Suppressor macrophage (primary cell): ENCODE measurements at places on chromosomes 7 and 10.

- peak; percentile 9 for DNase-seq
Observed at GRCh38 chr10:4708123-4708759, 117.8 kb upstream of the AKR1E2 start.

- peak; percentile 25 for DNase-seq
Observed at GRCh38 chr7:2037808-2038522, 194.8 kb downstream of the MAD1L1 start.

- DNase-seq: no peak
Observed at GRCh38 chr10:85925201-85925750, 441.3 kb downstream of the GRID1 start.

DNA sequence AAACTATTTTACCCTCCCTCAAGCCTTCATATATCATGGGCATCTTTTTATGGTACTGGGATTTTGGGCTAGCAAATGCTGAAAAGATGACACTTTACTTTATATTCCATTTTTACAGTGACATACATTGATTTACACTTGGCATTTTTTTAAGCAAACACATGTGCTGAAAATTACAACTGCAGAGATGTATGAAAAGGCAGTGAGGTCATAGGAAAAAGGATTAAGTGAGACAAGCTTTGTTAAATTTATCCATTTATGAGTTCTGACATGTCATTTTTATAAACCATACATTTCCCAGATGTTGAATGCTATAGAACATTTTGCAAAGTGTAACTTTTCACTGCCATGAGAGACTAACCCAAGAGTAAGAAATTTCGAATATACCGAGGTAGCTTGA is 68.8 kb upstream of the RSU1 start:
- no peak for DNase-seq

DNA sequence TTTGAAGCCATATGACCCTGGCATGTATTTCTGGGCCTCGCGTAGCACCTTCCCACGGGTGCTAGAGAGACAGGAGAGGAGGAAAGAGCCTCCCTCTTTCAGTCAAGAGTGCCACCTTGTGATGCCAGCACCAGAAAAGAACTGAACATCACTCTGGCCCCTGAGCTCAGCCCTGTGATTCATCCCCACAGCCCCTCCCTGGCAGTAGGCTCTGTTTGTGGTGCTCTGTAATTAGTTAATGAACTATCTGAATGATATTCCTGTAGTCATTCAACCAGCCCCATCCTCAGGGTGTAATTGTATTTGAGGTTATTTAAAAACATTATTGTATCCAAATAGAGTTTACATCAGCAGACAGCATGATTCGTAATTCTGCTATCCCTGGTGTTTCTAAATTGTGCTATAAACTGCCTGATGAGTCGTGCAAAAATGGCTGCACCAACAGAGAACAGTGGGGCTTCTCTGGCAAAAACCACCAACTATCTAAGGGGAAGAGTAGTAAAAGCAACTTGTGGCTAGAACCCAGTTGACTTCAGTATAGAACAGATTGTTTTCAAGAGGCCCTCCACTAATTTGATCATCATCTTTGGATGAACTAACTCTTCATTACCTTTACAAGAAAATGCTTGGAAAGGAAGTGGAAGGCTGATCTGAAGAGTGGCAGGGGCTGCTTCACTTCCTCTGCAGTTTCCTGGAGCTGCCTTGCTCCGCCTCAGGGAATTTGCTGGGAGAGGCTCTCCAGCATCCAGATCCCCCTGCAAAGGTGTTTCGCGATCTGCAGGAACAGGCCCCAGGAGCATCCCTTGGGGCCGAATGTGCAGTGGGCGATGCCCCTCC is 23.7 kb upstream of the TIAL1 start:
- DNase-seq: no peak

DNA sequence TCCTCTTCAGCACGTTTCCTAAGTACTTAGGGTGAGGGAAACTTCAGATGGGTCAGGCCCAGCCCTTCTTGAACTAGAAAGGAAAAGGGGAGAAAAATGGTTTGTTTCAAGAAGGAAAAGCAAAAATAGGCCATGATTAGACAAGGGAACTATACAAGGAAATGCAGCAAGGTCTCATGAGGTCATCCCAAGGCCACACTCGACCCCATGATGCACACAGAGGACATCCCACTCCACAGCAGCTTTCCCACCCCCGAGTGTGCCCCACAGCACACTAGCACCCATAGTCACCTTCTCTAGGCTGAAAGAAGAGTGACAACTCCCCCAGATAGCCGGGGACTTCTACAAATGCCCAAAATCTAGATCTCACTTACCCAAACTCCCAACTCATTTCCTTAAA is 173.4 kb downstream of the FAM107B start:
- DNase-seq: peak; percentile 48

DNA sequence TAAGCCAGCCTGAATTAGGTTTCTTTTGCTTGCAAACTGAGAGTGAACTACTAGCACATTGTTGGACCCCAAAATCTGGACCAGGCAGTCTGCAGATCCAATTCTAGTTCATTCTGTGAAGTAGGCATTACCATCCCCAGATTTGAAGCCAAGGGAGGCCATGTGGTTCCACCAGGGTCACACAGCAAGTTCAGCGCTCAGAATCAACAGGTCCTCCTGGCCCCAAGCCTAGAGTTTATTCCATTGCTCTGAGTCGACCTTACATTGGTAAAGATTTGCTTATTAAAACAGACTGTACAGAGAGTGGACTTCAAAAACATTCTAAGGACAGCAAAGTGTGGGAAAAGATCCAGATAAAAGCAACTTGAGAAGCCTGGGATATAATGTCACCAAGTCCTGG is 50.9 kb downstream of the AFAP1L2 start:
- DNase-seq: no peak

- DNase-seq: no peak
Observed at GRCh38 chr7:97871659-97872024, 566 bp downstream of the ASNS start.

DNA sequence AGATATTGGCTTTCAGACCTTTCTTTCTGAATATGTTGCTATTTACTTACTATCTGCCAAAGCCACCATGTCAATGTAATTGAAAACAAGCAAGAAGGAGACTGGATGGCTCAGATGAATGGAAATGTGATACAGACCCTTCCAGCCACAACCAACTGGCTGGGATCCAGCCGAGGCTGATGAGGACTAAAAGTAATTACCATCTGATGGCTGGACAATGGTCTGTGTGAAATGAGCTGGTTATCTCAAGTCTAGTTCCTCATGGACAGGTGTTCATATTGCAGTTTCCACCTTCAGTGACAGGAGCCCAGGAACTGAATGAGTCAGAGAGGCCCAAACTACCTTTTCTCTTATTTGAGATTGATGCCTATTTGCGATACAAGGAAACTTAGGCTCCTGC is 267.5 kb downstream of the GATA3 start:
- DNase-seq: no peak

DNA sequence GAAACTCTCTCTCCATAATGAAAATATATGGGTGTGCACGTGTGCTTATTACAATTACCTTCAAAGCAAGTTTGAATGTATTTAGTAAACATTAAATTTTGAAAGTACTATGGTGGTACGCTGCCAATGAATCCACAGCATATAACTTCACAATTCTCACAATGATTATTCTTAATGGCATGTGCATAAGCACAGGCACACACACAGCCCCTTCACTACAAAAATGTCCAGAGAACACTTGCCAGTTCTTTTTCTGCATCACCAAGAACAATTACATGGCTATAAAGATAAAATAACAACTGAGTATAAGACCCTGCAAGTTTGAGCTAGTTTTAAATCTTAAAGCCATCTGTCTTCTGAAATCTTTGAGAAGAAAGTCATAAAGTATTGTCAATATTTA is 22.2 kb downstream of the SGCE start:
- DNase-seq: no peak

GRCh38 chr7:108347616-108348015 is 108.6 kb downstream of the NRCAM start:
- DNase-seq: peak; percentile 8

GRCh38 chr7:12322284-12322902 is 81.3 kb downstream of the VWDE start:
- peak; percentile 37 for DNase-seq

- no peak for DNase-seq
Observed at GRCh38 chr10:209357-209756, 74.1 kb downstream of the ZMYND11 start.

DNA sequence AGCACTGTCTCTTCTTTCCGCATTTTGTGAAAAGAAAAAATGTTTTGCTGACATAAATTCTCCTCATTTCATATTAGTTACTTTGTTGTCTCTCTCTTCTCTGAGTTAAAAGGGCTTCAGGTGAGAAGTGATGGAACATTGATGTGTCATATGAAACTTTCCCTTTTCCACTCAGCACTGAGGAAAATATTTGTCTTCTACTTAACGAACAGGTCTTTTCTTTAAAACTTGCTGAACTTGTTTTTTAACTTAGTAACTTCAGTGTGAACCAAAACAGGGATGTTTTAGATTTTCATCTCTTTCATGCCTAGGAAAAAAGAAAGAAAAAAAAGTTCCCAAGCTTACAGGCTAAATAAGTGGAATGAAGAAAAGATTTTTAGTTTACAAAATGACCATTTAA is 19.0 kb upstream of the TSPAN12 start:
- DNase-seq: no peak

- DNase-seq: no peak
Observed at GRCh38 chr7:121083790-121084251, 95.3 kb downstream of the CPED1 start.

DNA sequence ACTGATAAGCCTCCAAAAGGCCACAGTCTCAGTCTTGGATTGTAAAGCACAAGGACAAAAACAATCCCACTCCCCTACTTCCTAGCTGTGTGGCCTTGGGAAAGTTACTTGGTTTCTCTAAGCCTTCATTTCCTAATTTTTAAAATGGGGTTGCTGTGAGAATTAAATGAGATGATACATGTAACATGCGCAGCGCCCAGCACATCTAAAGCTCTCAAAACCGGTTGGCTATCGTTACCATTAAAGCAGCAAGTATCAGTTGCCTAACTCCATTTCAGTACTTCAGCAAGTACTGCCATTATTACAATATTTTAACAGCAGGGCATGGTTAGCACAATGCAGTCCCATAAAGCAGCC is 1.9 kb downstream of the NRCAM start:
- DNase-seq: no peak

GRCh38 chr10:132709471-132709951 is 76.4 kb downstream of the NKX6-2 start:
- no peak for DNase-seq

- DNase-seq: no peak
Observed at GRCh38 chr7:29237489-29237888, 42.9 kb downstream of the CHN2 start.

GRCh38 chr7:3321206-3321605 is 20.2 kb downstream of the SDK1 start:
- DNase-seq: no peak

GRCh38 chr7:128880791-128881457 is 18.3 kb downstream of the ATP6V1F start:
- DNase-seq: no peak

- no peak for DNase-seq
Observed at GRCh38 chr7:50504646-50505546, 54.7 kb upstream of the FIGNL1 start.
